ENCODE measurements at places on chromosomes 7 and 10. TPM values are rescaled to one million over a fixed set of nuclear protein-coding genes. Genes with fewer than 3 reads are reported as not detected.

DNA sequence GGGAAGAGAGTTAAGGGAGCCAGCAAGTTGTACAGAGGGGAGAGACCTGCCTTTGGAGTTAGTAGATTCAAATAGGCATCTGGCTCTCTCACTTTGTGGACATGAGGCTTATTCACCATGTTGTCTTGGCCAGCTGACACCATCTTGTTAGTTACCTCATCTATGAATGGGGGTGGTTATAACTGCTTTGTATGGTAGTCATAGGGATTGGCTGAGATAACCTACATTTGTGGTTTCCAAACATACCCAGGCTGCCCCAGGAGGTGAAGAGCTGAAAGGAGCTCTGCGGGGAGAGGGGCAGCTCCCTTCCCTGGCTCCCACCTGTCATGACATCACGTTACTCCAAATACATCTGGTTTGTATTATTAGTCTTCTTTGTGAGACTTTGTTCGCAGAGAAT, 393.3 kb upstream of the AUTS2 start:
- no peak for DNase-seq
- H3K4me3 ChIP-seq, result no peak overlapping the region
- no peaks in the 10 kb centered on the region for H3K4me1 ChIP-seq
- H3K27ac ChIP-seq, result no peak overlapping the region
- no peaks in the 10 kb centered on the region for H3K27me3 ChIP-seq

DNA sequence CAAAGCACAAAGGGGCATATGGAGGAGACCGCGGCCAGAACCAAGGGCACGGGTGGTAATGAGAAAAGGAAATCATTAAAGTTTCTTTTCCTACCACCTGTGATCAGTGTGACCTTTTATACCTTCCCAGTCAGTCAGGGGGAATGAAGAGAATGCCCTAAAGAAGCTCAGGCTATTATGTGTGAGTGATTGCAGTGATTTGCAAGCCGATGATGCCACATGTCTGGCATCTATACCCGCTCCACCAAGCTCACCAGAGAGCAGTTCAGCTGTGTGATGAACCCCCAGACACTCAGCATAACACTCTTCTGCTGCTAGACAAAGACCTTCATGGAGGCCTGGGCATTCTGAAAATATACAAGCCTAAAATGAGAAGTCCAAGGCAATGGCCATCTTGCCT, 106.2 kb upstream of the AGK start:
- peaks cover 3% of the 10 kb centered on the region for H3K36me3 ChIP-seq
- no peak overlapping the region for H3K4me3 ChIP-seq
- H3K4me1 ChIP-seq, result no peaks in the 10 kb centered on the region
- no peaks in the 10 kb centered on the region for H3K27me3 ChIP-seq
- H3K27ac ChIP-seq, result no peak overlapping the region

GRCh38 chr7:114439581-114439980, 25.0 kb downstream of the FOXP2 start:
- DNase-seq, result no peak
- H3K27me3 ChIP-seq, result no peaks in the 10 kb centered on the region
- no peaks in the 10 kb centered on the region for H3K4me1 ChIP-seq
- H3K27ac ChIP-seq, result no peak overlapping the region
- H3K4me3 ChIP-seq, result no peak overlapping the region

ZNF488 gene
- total RNA-seq, result 2.9 TPM

TEX36 gene
- total RNA-seq, result not detected

PNLIPRP2 gene
- 0.24 TPM for total RNA-seq

SNX13 gene
- 29.0 TPM for total RNA-seq

All from H9 (cell line).